Cardiac atrium fibroblast (primary cell): ENCODE measurements at places on chromosomes 12 and 14. TPM values are rescaled to one million over a fixed set of nuclear protein-coding genes. Genes with fewer than 3 reads are reported as not detected.

LHX5 gene
- not detected in 2 replicates for total RNA-seq

COPZ1 gene
- total RNA-seq, result 137 and 152 TPM in 2 replicates

RGS6 gene
- not detected in 2 replicates for total RNA-seq

PLCZ1 gene
- not detected in 2 replicates for total RNA-seq

EXOC3L4 gene
- 1.6 TPM in 1 of 2 replicates, not detected in the other for total RNA-seq

TROAP gene
- 4.1 and 7.6 TPM in 2 replicates for total RNA-seq

CCDC177 gene
- total RNA-seq, result 0.16 and 0.54 TPM in 2 replicates

MDM1 gene
- total RNA-seq, result 3.1 and 3.6 TPM in 2 replicates

RPS26 gene
- total RNA-seq, result 2,251 and 2,313 TPM in 2 replicates

FERMT2 gene
- 164 and 195 TPM in 2 replicates for total RNA-seq

CCDC197 gene
- not detected in 2 replicates for total RNA-seq

MYL6B gene
- 66.6 and 114 TPM in 2 replicates for total RNA-seq
